ENCODE measurements at places on chromosomes 6 and 20.

DNA sequence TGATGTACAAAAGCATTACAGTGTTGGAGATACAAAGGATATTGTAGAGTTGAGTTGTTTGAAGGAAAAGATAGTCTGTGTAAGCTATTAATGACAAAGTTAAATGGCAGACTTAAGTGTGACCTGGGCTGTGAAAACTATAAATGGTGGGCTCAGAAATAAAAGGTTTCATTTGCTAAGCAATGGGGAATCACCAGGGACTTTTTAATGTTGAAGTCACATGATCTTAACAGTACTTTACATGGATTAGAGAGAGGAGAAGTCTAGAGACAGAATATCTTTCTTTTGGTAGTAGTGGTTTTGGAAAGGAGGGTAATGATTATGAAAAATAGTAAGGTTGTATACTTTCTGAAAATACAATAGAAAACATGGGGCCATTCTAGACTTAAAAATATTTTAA is 67.1 kb downstream of the SCAF8 start:
- DNase-seq: no peak

DNA sequence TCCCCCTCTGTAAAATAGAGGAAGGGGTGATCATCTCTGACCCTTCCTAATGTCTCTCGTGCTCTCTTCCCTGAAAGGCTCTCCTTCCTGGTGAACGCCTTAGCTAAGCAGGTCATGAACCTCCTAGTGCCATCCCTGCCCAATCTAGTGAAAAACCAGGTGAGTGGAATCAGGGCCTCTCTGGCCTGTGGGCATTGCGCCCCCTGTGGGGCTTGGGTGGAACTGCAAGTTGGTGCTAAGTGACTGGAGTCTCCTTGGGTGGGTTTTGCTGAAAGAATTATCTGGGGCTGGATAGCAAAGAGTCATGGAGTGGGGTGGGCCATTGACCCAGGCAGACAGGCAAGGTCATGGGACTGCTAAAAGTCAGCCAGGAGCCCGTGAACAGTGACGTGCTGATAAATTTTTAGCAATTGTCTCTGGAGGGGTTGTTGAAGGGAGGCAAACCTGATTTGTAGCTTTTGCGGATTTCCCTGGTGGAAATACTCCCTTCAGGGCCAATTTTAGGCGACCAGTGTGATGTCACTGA is 8.9 kb downstream of the BPIFB1 start:
- DNase-seq: peak; percentile 82

DNA sequence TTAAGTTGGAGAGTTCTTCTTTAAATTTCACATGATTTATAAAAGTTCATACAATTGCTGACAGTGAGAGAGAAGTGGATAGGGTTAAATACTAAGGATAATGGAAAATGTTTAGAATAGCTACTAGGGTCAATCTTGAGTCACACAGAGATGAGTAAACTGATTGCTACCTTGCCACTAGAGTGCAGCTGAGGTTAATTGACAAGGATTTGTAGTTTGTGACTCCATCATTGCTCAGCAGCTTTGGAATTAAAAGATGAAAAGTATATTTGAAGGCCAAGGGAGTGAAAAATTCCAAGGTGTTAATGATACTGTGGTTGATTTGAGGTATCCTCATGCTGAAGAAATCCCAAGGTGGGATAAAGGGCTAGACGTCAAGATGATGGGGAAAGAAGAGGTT is 524.0 kb downstream of the UTRN start:
- DNase-seq: no peak

GRCh38 chr6:150346346-150346745 is 22.5 kb upstream of the IYD start:
- DNase-seq: no peak

GRCh38 chr6:154814063-154814462 is 80.8 kb downstream of the SCAF8 start:
- DNase-seq: no peak

DNA sequence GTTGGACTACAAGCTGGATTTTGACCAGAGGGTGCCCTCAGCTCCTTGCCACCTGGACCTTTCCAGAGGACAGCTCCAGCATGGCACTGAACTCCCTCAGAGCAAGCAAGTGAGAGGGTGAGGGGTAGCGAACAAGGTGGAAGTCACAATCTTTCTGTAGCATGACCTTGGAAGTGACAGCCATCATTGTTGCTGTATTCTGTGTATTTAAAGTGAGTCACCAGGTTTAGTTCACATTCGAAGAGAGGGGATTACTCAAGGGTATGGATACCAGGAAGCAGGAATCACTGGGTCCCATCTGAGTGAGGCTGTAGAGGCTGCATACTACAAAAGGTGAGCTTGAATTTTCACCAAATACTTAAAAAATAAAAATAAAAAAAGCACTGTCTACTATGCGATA is 280.0 kb upstream of the SPTLC3 start:
- DNase-seq: no peak

GRCh38 chr6:21423106-21423854 is 170.3 kb upstream of the SOX4 start:
- peak; percentile 54 for DNase-seq

GRCh38 chr6:69729870-69730449 is 66.8 kb downstream of the LMBRD1 start:
- peak; percentile 20 for DNase-seq

- DNase-seq: no peak
Observed at GRCh38 chr20:61317966-61318530, 66.0 kb downstream of the CDH4 start.

DNA sequence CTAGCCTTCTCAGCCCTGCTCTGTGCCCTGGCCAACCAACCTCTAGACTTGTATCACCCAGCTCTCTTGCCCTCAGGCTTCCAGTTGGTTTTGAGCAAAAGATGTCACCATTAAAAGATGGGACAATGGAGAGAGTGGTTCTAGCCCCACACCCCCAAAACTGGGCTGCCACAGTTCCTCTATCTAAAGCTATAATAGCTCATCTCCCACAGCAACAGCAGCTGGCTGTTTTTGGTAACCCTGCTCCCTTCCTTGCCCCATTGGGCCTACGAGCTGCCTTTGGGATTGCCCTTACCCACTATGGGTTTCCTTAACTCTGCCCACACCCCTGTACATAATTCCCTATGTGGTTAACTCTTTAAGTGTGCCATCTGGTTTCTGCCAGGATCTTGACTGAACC is 7.6 kb upstream of the SRSF3 start:
- no peak for DNase-seq

All from trophoblast cell (in vitro differentiated cells and primary cell).